Fibroblast of skin of abdomen (primary cell): ENCODE measurements at places on chromosomes 13 and 19.

GRCh38 chr19:48656840-48657474 lies 11.0 kb upstream of the CA11 start:
- peak; percentile 86 for DNase-seq

- DNase-seq: no peak
Observed at GRCh38 chr19:10104130-10104513, 1.6 kb upstream of the ANGPTL6 start.

GRCh38 chr19:14830702-14831101 lies 4.3 kb downstream of the OR7A5 start:
- DNase-seq: no peak

GRCh38 chr13:41177616-41178015 lies 16.8 kb downstream of the KBTBD7 start:
- no peak for DNase-seq

DNA sequence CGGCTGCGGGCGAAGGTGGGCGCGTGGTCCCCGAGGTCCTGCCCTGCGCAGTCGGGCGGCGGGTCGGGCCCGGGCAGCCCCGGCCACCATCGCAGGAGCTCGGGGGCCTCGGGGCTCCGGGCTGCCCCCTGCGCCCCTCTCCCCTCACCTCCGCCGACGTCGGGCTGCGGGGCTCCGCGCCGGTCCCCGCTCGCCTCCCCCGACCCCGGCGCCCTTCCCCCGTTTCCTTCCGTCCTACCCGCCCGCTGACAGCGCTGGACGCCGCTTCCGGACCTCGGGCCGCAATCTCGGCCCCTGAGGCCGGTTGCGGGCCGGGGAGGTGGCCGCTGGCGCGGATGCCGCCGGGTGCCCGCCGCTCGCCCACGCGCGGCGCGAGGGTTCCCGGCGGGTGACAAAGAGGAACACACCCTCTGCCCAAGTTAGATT lies 720 bp downstream of the FARP1 start:
- DNase-seq: no peak

DNA sequence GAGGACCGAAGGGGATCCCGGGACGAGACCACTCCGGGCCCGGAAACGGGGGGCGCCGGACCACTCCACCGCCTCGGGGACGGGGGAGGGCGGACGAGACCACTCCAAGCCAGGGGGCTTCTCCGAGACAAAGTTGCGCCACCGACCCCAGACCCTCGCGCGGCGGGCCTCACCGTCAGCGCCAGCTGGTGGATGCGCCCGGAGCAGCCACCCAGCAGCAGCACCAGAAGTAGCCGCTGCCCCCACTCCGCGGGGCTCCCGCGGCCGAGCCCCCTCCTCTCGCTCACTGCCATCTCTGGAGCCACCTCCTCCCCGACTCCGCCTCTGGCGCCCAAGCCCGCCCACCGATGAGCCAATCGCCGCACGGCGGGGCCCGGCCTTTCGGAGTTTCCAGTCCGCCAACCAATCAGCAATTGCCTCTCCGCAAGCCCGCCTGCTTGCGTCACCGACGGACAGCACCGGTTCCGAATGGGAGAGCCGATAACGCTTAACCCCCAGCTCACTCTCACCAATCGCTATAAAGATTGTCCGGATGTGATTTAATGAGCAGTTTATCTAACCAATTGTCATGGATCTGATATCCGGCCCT lies at the start of gene GPR108:
Gene GPR108, minus strand, starts transcription at position 297 of the 589 bp plus-strand sequence. Its CDS starts 4 bp downstream, at position 293.
- DNase-seq: peak; percentile 85

DNA sequence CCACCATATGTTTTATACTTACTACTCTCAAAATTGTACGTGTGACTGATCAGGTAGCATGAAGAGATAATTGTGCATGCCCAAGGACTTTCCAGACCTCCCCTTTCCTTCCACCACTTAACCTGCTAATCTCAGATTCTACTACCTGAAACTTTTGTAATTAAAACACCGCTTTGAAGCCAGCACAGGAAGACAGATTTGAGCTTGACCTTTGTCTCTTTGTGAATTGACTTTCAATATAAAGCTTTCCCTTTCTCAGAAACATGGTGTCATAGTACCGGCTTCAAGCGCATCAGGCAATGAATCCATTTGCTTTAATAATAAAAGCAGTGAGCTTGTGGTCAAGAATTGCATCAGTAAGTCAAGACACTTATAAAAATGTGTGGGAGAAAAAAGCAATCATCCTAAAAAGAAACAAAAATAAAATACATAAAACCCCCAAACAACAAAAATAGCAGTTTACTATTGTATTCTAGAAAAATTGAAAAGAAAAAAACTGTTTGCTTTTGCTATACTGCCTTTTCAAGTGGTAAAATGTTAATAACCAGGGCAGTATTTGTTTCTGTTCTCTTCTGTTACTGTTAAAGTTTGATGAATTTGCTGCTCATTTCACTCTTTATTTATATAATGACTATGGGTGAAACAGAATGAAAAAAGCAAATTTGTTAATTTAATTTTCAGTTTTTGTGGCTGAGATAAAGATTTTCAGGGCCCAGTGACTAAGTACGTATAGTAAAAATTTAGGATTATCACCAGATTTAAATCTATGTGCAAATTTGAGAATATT lies 2075.3 kb downstream of the PCDH9 start:
- DNase-seq: no peak

GRCh38 chr19:40594255-40594654 lies 6.9 kb upstream of the LTBP4 start:
- no peak for DNase-seq

GRCh38 chr19:6730153-6730804 lies 7.1 kb downstream of the GPR108 start:
- no peak for DNase-seq

- no peak for DNase-seq
Observed at GRCh38 chr19:6802336-6803035, 30.0 kb downstream of the VAV1 start.

DNA sequence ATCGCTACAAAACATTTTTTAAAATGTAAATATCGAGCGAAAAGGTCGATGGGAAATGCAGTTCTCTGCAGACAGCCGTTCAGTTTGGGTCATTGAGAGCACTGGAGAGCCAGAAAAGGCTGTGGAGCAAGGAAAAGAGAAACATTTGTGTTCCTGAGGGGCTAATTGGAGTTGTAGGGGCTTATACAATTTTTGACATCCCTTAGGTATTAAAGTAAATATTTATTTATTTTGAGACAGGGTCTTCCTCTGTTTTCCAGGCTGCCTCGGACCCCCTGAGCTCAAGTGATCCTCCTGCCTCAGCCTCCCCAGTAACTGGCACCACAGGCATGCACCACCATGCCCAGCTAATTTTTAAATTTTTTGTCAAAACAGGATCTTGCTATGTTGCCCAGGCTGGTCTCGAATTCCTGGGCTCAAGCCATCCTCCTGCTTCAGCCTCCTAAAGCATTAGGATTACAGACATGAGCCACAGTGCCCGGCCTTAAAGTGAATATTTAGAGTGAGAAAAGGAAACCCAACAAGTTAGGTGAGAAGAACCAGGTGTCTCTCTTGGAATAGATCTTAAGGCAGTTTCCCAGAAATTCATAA lies 825 bp upstream of the YIF1B start:
- no peak for DNase-seq

GRCh38 chr13:32384702-32385101 lies 43.2 kb downstream of the N4BP2L1 start:
- no peak for DNase-seq

GRCh38 chr13:97921176-97921816 lies 32.2 kb upstream of the IPO5 start:
- DNase-seq: peak; percentile 65

DNA sequence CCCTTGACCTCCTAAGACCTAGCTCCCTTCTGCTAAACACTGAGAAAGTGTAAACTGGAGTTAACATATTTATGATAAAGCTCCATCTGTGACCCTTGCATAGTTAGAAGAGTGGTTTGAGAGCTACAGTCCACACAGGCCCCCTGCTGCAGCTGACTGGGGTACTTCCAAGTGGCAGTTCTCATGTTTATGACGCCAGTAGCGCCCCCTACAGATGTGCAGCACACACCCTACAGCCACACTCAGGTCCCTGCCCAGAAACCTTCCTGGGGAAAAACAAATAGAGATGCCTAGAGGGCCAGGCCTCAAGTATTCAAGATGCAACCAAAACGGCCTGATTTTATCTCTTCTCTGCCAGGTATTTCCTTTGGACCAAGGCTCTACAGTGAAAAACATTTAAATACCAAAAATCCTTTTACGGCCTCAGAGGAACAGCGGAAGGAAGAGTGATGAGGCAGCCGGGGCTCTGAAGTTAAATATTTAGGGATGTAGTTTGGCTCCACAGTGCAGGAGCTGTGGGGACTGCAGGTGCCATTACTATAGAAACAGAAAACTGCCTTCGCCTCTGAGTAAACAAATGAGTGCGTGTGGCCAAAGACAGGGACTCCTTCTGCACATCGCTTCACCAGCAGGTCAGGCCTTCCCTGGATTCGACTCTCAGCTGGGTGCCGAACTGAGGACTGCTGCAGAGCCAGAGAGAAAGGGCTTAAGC lies 553.1 kb downstream of the EFNB2 start:
- DNase-seq: no peak

GRCh38 chr13:102877303-102877702 lies 31.5 kb downstream of the ERCC5 start:
- DNase-seq: peak; percentile 24

DNA sequence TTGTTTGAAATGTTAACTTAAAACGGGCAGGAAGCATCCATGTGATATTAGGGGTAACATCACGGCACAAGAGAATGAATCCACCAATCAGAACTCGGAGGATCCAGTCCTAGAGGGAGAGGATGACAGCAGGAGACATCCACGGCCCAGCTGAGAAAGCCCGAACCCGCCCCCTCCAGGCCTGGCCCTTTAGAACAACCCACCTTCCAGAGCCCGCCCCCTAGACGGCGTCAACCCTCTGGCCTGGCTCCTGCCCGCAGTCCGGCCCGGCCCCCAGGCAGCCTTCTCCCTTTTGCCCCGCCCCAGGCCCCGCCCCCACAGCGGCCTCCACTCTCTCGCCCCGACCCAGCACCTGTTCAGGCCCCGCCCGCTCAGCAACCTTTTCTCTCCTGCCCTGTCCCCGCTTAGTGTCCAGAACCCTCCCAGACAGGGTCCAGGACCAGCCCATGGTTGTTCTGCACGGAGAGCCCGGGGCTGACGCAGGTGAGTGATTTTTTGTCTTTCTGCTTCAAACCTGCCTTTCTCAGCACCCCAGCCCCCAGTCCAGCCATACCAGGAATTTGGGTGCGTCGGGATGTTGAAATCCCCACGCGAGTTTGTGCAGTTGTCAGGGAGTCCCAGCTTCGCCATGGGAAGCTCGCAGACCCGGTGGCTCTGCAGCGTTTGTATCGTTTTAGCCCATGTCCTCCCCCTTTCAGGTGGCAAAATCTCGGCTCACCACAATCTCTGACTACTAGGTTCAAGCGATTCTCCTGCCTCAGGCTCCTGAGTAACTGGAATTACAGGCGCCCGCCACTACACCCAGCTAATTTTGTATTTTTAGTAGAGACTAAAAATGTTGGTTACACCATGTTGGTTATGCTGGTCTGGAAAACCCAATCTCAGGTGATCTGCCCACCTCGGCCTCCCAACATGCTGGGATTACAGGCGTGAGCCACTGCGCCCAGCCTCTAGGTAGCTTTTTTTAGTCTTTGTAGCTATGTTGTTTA lies 16.1 kb downstream of the ZNF816 start:
- DNase-seq: no peak

GRCh38 chr13:107466326-107467099 lies 748.8 kb downstream of the LIG4 start:
- DNase-seq: peak; percentile 3

DNA sequence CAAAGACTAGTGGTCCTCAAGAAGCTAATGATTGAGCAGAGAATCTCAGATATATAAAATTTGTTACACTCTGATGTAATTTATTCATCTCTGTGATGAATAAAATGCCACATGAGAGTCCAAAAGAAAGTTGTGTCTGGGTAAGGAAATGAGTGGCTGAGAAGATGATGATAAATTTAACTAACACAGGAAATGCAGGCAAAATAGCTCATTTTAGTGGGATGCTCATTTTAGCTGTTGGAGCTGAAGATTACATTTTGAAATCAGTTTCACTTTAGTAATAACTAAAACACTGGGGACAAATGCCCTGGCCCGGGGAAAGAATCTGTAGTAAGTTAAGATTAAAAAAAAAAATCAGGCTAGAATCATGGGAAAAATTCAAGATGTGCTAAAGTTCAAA lies 35.2 kb downstream of the SPRY2 start:
- no peak for DNase-seq

DNA sequence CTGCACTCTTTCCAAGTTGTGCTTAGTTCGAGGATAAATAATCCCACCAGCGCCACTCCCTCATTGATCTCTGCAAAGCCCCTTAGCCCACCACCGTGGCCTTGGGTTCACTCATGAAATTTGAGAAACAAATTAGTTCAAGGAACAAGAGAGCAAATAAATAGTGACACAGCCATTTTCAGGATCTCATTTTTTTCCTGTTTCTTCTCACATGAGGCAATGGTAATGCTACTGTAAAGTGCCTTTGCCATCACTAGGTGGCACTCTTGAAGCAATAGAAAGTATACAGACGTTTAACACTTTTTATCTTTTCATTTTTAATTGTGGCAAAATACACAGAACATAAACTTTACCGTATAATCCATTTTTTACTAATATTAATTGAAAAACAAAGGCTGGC lies 76.8 kb upstream of the ZNF835 start:
- no peak for DNase-seq

DNA sequence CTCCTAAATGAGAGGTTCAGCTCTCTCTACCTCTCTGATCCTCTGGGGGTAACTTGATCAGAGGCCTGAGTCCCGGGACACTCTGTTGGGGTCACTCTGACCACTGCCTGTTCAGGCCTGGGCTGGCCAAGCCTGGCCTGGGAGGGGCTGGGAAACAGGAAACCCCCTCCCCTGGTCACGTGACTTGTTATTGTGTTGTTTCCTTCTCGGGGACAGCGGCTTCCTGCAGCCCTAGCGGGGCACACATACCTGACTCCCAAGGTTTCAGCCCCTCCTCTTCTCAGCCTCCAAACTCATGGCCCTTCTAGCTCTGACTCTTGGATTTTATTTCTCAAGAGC lies at the start of gene USHBP1:
Gene USHBP1, minus strand, starts transcription at position 105 of the 339 bp plus-strand sequence. CDS start 446 bp downstream, outside the sequence.
- no peak for DNase-seq

DNA sequence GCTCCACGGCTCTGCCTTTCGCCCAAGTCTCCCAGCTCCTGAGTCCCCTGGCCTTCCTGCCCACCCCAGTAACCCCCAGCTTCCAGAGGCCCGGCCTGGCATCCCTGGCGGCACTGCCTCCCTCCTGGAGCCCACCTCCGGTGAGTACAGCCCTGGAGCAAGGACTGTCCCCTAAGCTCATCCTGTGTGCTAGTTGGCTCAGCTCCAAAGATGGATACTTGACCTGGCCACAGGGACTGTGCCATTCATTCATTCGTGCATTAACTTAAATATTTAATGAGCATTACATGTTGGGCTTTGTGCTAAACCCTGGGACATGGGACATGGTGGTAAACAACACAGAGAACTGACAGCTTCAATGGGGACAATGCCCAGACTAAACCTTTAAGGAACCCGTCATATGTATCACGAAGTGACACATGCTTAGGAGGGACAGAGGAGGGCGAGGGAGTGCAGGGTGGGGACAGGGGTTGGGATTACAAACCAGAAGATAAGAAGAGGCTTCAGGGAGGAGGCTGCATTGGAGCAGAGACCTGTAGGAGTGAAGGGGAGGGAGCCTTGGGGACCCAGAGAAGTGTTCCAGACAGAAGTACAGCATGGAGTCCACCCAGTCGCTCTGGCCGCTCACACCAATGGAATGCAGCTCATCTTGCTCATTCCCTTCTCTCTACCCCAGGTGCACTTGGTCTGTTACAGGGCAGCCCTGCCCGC lies 6.9 kb upstream of the OVOL3 start:
- no peak for DNase-seq
